ENCODE measurements at places on chromosomes 7 and 10.

GRCh38 chr7:69049326-69049725 lies 548.9 kb upstream of the AUTS2 start:
- DNase-seq, result no peak

- DNase-seq, result no peak
Observed at GRCh38 chr7:41183741-41184140, 519.1 kb downstream of the INHBA start.

GRCh38 chr7:139255290-139255689 lies 24.3 kb downstream of the UBN2 start:
- DNase-seq, result no peak

- no peak for DNase-seq
Observed at GRCh38 chr10:85100495-85100894, 772.1 kb downstream of the CCSER2 start.

- peak; percentile 15 for DNase-seq
Observed at GRCh38 chr7:20268824-20269223, 51.6 kb upstream of the MACC1 start.

- no peak for DNase-seq
Observed at GRCh38 chr7:112511451-112512202, 30.8 kb downstream of the LSMEM1 start.

DNA sequence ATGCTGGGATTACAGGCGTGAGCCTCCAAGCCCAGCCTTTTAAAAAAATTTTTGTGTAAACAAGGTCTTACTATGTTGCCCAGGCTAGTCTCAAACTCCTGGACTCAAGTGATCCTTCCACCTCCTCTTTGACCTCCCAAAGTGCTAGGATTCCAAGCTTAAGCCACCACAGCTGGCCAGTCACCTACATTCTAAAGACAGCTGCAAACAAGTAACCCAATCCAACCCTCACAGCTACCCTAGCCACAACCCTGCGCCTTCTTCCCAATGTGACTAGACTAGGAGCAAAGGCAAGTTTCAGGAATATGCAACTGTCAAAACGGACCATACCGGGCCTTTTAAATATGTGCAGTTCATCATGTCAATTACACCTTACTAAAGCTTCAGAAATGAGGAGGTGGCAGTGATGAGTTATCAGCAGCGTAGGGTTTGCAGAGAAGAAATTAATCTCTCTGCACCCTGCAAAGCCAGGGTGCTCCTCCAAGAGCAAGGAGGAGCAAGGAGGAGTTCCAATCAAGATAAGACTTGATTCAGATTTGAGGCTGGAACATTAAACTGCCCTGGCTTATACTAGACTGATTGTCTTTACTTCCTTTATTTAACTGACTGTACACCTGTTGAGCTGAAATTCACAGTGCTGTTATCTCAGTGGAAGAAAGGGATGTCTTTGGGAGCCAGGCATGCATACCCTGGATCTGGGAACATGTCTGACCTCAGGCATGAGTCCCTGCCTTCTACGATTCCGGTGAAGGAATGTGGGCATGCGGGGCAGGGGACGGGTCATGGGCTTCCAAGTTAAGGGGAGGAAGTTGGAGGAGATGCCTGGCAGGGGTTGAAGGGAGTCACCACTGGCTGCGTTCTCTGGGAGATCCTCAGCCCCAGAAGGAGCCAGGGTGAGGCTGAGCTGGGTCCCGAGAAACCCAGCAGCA lies 15.5 kb upstream of the TMEM120A start:
- DNase-seq, result no peak

- DNase-seq, result peak; percentile 0
Observed at GRCh38 chr10:61410353-61411070, 42.7 kb downstream of the TMEM26 start.

DNA sequence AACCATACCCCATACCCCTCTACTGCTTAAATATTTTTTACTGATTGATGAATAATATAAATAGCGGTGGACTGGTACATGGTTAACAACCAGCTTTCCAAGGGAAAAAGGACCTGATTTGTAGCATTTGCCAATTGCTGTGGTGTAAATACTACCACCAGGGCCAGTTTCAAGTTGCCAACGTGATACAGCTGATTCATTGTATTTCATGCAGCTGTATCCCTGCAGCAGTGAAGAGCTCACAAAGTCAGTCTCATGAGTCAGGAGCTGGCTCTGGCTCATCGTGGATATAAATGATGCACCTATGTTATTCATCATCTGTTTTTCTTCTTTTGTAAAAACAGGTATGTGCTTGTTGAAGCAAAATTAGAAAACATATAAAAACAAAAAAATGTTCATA lies 15.2 kb downstream of the CALML5 start:
- peak; percentile 56 for DNase-seq

- DNase-seq, result no peak
Observed at GRCh38 chr7:96654630-96655188, 54.9 kb downstream of the SEM1 start.

DNA sequence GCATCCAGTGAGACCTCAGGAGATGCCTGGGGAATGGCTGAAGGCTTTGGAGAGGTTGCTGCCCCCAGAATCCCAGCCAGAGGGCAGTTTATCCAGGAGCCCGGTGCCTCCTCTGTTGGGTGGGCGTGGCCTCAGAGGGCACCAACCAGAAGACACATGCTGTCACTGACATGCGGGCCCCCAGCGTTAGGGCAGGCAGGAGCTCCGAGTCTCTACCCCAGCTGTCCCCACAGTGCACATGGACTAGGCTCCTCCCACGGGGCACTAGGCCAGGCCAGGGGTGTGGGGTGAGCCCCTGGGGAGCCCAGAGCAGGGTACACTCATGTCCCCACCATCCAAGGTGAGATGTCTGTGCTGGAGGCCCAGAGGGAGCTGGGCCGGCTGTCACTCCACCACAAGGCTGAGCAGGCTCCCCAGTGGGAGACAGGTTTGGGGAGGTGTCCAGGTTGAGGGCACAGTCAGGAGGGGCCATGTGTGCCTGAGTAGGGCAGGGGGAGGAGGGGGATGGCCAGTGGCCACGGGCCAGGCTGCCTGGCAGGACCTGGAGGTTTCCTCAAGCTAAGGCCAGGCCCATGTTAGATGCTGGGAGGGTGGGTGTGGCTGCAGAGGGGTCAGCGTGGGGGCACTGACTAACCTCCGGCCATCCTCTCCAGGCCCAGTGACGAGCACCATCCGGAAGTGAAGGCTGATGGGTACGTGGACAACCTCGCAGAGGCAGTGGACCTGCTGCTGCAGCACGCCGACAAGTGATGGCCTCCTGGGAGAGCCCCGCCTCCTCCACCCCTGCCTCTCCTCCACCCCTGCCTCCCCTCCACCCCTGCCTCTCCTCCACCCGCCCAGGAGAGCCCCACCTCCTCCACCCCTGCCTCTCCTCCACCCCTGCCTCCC lies 131.3 kb downstream of the FAM53B start:
- peak; percentile 76 for DNase-seq

- no peak for DNase-seq
Observed at GRCh38 chr10:132634947-132635271, 97.3 kb downstream of the INPP5A start.

GRCh38 chr7:102875700-102876295 lies 37.0 kb upstream of the LRRC17 start:
- DNase-seq, result peak; percentile 100

DNA sequence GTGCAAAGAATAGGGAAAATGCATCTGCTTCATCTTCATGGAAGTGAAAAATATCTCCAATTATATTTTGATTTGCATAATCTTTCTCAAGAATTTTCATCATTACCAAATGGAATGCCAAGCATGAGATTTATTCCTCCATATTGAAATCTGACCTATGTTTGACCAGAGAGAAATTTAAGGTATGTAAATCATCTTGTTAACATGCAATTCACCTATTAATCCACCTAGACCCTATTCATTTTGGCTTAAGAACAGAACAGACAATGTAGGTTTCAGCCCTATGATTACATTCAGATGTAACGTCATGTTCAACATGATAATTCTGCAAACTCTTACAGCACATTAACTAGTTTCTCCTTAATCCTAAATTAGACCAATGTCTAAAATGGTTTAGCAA lies 30.8 kb upstream of the TMEM140 start:
- no peak for DNase-seq

- peak; percentile 80 for DNase-seq
Observed at GRCh38 chr7:55977831-55978230, 13.4 kb downstream of the NIPSNAP2 start.

- no peak for DNase-seq
Observed at GRCh38 chr7:52184006-52184703, 851.3 kb upstream of the POM121L12 start.

GRCh38 chr7:3955751-3956696 lies 655.0 kb downstream of the SDK1 start:
- peak; percentile 66 for DNase-seq

- DNase-seq, result no peak
Observed at GRCh38 chr10:81179805-81180452, 642.2 kb downstream of the SH2D4B start.

DNA sequence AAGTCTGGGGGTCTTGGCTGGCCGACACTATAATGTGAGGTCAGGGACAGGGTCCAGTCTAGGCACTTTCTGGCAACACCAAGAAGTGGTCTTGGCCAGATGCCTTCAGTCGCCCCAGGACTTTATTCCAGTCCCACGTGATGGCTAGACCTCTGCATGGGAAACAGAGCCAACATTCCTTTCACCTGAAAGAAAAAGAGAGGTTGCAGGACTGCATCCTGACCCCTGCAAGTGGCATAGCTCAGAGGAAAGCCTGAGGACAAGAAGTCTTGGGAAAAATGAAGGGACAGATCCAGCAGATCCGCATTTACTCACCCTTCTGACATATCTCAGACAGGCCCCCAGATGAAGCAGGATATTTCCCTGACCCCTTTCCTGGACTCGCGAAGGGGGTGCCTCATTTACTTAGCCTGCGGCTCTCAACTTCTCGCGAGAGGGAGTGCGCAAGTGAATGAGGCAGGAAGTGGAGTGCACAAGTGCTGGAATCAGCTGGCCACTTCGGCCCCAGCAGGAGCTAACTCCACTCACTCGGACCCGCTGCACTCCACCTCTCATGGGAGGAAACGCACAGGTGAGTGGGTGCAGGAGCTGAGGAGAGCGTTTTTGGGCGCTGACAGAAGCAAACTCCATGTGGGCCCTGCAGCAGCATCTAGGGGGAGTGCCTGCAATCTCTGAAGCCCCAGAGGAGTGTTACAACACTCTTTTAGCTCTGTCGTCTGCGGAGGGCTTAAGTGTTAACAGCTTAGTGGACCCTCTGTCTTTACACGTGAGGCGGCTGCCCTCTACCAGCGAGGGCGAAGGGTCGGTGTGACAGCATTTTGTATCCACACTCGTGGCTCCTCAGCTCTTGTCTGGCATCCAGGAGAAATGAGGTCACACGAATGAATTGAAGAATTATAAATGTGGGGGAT lies 916.2 kb upstream of the GHITM start:
- no peak for DNase-seq

DNA sequence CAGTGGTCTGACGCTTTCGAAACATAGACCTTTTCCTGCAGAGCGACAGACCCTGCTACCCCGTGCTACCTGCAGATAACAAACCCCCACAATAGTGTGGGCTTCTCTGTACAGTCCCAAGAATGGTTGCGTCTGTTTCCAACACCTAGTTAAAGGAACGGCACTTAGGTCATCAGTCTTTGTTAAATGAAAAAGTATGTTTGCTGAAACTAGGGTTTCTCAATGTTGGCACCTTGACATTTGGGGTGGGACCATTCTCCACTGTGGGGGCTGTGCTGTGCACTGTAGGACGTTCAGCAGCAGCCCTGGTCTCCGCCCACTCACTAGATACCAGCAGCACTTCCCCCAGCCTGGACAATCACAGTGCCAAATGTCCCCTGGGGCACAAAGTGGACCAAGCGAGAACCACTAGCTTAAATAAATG lies 13.7 kb downstream of the TECTB start:
- no peak for DNase-seq

DNA sequence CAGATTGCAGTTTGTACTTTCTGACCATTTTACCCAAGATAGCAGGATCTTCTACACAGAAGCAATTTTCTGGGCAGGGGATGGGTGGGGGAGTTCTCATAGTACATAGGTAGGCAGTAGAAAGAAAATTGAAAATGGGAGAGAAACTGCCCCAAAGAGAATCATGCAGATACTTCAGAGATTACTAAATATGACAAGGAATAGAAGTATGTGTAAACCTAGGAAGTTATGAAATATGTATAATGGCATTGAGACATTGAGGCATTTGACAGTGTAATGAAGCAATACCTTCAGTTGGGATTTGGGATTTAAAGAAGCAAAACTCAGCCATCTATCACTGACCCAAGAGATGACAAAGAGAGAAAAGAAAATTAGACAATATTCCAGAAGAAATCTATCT lies 233.0 kb downstream of the PTN start:
- DNase-seq, result peak; percentile 71

GRCh38 chr7:86647385-86648094 lies 3.8 kb downstream of the GRM3 start:
- DNase-seq, result no peak

DNA sequence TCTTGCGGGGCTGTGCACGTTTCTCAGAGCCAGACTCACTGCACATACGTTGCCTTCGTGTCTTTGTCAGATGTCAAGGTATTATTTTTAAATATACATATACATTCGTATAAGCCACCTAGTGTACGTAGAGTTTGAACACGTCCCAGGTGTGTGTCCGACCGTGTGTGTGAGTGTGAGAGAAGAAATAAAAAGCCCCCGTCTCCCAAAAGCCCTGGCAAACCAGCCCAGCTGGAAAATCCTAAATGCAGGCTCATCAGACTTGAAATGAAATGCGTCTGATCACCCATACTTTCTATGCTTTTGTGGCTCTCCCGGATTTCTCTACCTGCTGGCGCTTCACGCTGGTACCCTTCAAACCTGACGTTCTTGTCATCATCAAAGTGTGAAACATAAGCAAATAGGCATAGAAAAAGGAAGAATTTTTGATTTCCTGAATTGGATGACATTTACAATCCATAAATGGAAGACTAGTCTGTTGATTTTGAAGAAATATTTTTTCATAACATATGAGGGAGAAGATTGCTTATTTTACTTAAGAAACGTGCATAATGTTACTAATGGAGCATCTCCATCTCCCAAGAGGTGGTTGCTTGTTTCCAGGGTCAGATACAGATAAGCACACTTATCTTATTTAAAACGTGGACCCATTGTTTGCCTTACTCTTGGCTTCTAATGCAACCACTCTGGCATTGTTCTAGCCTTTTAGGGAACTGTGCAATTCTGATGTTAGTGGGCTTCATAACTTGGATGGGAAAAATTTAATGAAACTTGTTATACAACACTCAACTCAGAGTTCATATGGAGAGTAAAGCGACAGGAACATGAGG lies 971 bp downstream of the PRKG1 start:
- DNase-seq, result no peak
